ENCODE measurements at places on chromosomes 2 and 18.

DNA sequence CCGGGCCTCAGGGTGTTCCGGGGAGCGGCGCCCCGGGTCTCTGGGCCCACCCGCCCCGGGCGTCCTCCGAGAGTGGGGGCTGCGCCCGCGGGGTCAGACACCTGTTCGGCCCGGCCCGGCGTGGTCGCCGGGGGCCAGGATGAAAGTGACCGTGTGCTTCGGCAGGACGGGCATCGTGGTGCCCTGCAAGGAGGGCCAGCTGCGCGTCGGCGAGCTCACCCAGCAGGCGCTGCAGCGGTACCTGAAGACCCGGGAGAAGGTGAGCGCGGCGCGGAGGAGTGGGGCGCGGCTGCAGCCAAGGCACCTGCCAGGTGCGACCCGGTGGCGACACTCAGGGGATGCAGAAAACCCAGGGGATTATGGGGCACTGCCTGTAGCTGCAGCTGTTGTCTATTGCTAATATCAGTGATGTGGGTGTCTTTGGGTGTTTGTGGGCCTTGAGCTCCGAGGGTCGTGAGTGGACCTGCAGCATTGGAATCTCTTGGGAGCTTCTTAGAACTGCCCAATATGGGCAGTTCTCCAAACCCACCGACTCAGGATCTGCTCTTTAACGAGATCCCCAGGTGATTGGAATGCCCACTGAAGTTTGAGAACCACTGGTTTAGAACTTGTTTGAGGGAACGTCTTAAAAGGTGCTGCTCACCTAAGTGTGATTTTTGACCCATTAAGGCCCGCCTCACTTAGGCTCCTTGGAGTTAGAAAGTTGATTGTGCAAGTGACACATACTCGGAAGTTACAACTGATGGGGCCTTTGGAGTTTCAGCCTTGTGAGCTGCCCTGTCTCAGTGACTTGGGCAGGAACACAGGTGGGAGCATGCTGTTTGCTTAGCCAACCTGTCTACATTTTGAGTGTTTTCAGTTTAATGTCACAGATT, 823 bp downstream of the PARD3B start:
- DNase-seq = no peak

DNA sequence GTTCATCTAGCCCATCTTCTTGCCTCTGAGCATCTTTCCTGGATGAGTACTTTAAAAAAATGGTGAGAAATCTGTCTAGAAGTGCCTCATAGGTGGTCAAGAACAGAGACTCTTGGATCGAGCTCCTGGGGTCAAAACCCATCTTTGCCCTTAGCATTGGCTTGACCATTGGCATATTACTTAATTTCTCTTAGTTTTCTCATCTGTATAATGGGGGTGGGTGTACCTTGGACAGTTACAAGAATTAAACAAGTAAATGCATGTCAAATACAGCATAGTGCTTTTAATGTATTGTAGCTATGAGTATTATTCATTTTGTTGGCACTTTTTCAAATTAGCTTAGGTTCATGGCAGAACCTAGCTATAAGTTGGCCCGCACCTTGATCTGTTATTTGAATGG, 36.8 kb downstream of the DHRS9 start:
- no peak for DNase-seq

DNA sequence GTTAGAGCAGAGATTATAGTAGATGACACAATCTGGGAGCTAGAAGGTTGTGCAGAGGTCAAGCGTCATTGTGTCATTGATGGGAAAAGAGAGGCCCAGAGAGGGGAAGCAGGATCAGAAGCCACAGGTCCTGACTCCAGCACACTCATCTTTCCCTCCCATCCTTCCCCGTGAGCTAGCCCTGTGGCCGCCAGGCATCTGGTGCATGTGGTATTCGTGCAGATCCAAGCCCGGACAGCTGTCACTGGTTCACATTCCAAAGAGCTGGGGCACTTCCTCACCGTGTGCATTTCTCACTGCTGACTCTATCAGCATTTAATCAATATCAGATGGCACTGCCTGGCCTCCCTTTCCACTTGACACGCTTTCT, 94.1 kb upstream of the THOC1 start:
- no peak for DNase-seq

DNA sequence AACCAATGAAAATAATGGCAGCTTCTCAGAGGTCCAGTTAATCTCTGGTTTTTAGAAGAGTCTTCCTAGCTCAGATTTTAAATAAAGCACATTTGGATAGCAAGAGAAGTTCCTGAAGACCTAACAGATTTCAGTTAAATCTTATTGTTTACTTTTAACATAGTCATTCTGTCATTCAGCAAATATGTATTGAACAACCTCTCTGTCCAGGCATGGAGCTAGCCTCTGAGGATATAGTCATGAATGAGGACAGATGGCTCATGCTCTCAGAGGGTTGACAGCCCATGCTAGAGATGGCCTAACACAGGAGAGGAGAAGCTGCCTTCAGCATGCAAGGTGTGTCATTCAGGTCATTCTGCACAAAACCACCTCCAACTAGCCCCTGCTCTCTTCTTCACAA, 6.2 kb downstream of the CCBE1 start:
- no peak for DNase-seq
